ENCODE measurements at places on chromosomes 2 and 18. TPM values are rescaled to one million over a fixed set of nuclear protein-coding genes. Genes with fewer than 3 reads are reported as not detected.

IGFBP2 gene
- total RNA-seq: 442 TPM

CPO gene
- 0.36 TPM for total RNA-seq

PMAIP1 gene
- total RNA-seq: 6.9 TPM

KCNK3 gene
- total RNA-seq: 14.5 TPM

ZSWIM2 gene
- not detected for total RNA-seq

CRYGC gene
- not detected for total RNA-seq

FARP2 gene
- total RNA-seq: 11.9 TPM

TUBA3E gene
- total RNA-seq: 0.19 TPM

GRB14 gene
- 2.2 TPM for total RNA-seq

DSG1 gene
- 0.45 TPM for total RNA-seq

ECEL1 gene
- 0.54 TPM for total RNA-seq

SLC30A3 gene
- total RNA-seq: 0.59 TPM

GALNT13 gene
- total RNA-seq: 43.4 TPM

PPM1B gene
- total RNA-seq: 22.1 TPM

FTCDNL1 gene
- 1.4 TPM for total RNA-seq

MRO gene
- total RNA-seq: 1.00 TPM

ASB18 gene
- 2.4 TPM for total RNA-seq

CHRNA1 gene
- total RNA-seq: not detected

ARHGAP15 gene
- 0.60 TPM for total RNA-seq

PTH2R gene
- total RNA-seq: 1.4 TPM

CWC22 gene
- 22.7 TPM for total RNA-seq

SLC4A3 gene
- 4.9 TPM for total RNA-seq

PARD6G gene
- total RNA-seq: 6.2 TPM

DOK1 gene
- 5.4 TPM for total RNA-seq

PRKAG3 gene
- total RNA-seq: not detected

POTEI gene
- total RNA-seq: 0.08 TPM

PTPN18 gene
- 24.1 TPM for total RNA-seq

PTGR3 gene
- total RNA-seq: 25.5 TPM

SRD5A2 gene
- 0.06 TPM for total RNA-seq

FSIP2 gene
- 18.4 TPM for total RNA-seq

POU3F3 gene
- 55.4 TPM for total RNA-seq

MAP2 gene
- total RNA-seq: 300 TPM

KIAA2012 gene
- total RNA-seq: 15.2 TPM

IL1B gene
- 113 TPM for total RNA-seq

RESP18 gene
- not detected for total RNA-seq

IL18R1 gene
- total RNA-seq: 46.2 TPM

ARHGEF4 gene
- total RNA-seq: 10.0 TPM

TTR gene
- 1.8 TPM for total RNA-seq

DCDC2C gene
- not detected for total RNA-seq

ABCG5 gene
- not detected for total RNA-seq

RNMT gene
- total RNA-seq: 31.0 TPM

ONECUT2 gene
- total RNA-seq: 27.1 TPM

CXCR4 gene
- total RNA-seq: 34.3 TPM

NEURL3 gene
- not detected for total RNA-seq

SAG gene
- total RNA-seq: 3.9 TPM

UPP2 gene
- total RNA-seq: 0.58 TPM

CARF gene
- 18.8 TPM for total RNA-seq

STK11IP gene
- total RNA-seq: 16.0 TPM

FAM110C gene
- 0.09 TPM for total RNA-seq

NPHP1 gene
- 21.8 TPM for total RNA-seq

PIEZO2 gene
- total RNA-seq: 3.2 TPM

SPATA3 gene
- total RNA-seq: not detected

CAVIN2 gene
- 0.36 TPM for total RNA-seq

Data from motor neuron (in vitro differentiated cells).